LNCaP clone FGC (cell line): ENCODE measurements at places on chromosomes 12 and 14.

DNA sequence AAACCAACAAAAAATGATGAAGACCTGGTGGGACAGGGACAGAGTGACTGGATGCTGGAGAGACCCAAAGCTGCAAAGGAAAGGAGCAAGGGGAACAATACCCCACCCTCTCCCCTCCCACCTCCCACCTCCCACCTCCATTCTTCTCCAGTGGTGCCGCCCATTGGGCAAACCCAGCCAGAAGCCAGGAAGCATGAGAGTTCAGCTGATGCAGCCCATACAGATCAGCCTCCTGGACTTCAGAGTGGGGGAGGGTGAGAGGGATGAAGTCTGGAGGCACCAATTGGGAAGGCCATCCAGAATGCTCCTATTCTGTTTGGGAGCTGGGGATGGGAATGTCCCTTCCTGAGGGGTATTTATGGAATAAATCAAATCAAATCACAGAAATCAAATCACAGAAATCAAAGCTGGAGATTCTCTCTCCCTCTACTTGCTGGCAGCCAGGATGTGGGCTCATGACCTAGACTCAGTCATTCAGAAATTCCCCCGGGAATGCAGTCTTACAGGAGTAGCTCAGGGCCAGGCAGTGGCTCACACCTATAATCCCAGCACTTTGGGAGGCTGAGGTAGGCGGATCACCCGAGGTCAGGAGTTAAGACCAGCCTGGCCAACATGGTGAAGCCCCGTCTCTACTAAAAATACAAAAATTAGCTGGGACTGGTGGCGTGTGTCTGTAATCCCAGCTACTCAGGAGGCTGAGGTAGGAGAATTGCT, 31.1 kb downstream of the IRF2BPL start:
- no peak for DNase-seq

DNA sequence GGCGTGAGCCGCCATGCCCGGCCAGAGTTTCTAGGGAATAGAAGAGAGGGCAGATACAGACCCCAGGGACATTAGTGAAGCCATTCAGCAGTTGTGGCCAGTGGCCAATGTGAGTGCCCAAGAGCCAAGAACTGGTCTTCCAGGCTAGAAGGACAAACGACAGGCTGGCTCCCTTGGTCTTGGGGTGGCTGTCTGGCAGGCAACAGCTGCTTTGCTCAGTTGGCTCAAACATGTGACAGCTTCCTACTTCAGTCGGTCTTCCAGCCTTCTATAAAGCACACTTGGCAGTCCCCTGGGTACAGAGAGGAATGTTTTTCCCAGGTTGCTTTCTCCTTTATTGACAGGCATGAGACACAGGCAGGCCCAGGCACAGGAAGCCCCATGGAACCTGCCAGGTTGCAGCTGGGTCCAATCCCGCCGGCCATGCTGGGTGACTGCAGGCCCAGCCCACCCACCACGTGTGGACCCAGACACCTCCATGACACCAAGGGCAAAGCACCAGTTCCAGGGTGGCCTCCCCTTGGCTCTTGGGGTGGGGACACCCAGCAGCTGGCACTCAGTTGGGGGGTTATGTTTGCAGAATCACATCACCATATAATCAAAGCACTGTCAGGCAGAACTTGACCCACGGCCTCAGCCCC, 15.4 kb downstream of the CHGA start:
- DNase-seq, result no peak

GRCh38 chr12:89484470-89484869, 40.1 kb downstream of the GALNT4 start:
- no peak for DNase-seq

- no peak for DNase-seq
These were observed 35.3 kb downstream of the SLC2A14 start for GRCh38 chr12:7837366-7837765.

DNA sequence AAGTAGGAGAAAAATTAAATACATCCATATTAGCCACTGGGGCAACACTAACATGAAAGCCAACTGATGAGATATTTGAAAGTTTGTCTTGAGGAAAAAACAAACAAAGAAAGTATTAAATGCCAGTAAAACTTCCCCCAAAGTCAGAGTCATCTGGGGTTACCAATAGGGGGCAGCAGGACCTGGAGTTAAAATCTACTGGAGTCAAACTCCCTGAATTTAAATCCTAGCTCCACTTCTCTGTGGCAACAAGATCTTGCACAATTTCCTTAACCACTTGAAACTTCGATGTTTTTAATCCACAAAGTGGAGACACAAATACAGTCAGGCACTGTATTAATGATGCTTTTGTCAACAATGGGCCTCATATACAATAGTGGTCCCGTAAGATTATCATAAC, 14.4 kb downstream of the PLEKHG7 start:
- DNase-seq, result no peak

DNA sequence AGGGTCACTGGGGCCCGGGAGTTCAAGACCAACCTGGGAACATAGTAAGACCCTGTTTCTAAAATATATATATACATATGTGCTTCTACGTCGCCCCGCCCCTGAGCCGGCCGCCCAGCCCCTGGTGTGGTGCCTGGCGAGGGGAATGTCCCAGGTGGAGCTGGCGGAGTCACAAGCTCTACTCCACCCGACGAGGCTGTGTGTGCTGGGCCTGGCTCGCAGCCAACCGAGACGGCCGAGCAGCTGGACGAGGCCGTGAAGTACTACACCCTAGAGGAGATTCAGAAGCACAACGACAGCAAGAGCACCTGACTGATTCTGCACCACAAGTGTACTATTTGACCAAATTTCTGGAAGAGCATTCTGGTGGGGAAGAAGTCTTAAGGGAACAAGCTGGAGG, 22.1 kb upstream of the ITPK1 start:
- no peak for DNase-seq

DNA sequence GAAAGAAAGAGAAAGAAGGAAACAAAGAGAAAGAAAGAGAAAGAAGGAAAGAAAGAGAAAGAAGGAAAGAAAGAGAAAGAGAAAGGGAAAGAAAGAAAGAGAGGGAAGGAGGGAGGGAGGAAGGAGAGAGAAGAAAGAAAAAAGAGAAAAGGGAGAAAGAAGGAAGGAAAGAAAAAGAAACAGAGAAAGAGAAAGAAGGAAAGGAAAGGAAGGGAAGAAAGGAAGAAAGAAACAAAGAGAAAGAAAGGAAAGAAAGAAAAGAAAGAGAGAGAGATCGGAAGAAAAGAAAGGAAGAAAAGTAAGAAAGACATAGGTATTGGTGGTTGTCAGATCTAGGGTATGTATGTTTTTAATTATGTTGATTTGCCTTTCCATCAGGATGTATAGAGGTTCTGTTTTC, 342.3 kb downstream of the FOXG1 start:
- no peak for DNase-seq

DNA sequence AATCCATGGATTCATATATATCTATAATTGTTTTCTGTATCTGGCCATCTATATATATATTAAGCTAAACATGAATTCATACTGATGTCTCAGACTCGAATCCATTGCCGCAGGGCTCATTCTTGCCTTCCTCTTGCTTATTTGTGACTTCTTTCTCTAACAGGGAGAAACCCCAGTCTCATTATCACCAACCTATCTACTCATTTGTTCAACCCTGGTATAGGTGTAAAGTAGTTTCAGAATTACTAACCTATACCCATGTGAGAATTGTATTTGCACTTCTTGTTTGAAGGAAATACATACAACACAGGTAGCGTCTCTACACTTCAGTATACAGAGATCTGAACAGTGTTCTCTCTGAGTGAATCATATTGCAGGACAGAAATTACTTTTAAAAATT, 77.7 kb downstream of the PTPN11 start:
- DNase-seq, result no peak

- DNase-seq, result no peak
These were observed 118.2 kb upstream of the GSC start for GRCh38 chr14:94888121-94888520.

DNA sequence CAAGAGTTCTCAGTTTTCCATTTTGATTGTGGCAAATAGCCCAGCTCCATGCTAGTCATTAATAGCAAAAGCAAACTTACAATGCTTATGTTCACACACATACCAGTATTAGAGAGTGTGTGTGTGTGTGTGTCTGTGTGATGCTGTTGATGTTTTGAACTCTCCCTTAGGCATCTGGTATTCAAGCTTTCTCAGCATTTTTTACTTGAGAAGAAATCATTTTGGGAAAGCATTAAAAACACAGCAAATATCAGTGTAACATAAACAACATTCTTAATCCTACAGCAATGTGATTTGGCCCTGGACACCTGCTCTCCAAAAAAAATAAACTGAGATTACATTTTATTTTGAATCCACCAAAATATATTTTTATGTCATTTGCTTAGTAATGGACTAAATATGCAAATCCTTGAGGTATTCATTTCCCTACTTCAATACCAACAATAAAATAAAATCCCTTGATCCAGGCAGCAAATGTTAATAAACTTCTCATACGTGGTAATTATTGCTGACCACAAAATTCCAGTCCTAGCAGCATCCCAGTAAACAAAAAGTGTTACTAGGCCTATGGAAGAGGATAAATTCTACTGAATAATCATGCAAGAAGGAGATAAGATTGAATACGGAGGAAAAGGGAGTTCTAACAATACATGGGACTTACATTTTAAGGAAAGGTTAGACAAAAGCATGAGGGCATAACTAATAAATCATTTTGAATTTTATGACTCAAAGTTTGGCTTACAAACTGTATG, 249.5 kb upstream of the CLEC14A start:
- no peak for DNase-seq

GRCh38 chr12:7354529-7354928, 50.7 kb downstream of the ACSM4 start:
- DNase-seq, result no peak

- no peak for DNase-seq
These were observed 3.8 kb downstream of the PTPN11 start for GRCh38 chr12:112422531-112422930.

- no peak for DNase-seq
These were observed 652 bp downstream of the RFLNA start for GRCh38 chr12:124295431-124296058.

DNA sequence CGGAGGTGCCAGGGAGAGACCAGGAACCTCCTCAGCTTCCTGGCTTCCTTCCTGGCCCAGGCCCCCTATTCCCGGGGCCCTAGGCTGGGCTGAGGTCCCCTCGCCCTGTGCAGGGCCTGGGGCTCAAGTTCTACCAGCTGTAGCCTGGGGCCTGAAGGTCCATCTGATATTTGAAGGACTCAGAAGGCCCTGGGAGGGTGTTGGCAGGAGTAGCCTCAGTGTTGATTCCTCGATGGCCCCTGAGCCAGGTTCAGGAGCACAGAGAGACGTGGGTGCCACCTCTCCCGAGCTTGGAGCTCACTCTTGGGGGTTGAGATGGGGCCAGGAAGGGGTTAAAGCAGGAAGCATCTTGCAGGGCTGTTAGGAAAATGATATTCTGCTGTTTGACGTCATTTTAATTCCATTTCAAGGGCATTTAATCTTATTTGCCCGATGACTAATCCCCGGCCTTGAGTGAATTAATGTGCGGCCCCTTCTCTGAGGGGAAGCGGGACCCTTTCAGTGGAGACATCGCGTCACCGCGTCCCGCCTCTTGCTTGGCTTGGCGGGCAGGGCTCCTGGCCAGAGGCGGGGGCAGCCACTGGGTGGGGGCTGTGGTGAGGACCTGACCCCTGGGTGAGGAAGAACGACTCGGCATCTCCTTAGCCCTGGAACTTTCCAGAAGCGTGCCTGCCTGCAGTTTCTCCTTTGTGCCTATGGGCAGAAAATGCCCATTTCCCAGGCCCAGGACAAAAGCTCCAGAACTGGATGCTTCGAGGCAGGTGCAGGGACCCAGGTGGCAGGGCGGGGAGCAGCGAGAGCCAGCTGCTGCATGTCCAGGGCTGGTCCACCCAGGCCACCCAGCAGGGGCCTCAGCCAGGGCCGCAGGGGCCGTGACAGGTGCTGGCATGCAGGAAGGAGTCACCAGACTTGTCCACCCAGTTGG, 158.3 kb downstream of the KIF26A start:
- no peak for DNase-seq

DNA sequence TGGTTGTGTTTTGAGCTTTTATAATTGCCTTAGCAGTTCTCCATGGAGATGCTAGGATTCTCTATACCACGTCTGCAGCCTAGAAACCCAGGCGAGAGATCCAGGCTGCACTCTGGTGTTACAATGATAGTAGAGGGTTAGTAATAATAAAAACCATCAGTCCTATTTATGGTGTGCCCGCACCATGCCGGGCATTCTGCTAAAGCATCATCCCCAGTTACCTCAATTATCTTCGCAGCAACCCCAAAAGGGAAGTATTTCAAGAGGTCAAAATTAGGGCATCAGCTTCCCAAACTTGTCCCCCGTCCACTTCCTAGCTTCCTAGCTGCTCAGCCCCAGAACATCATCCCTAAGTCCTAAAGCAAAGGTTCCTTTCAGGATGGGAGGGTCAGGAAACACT, 3.2 kb downstream of the SYNE3 start:
- no peak for DNase-seq

GRCh38 chr14:55201219-55202101, 10.1 kb upstream of the DLGAP5 start:
- DNase-seq, result no peak

DNA sequence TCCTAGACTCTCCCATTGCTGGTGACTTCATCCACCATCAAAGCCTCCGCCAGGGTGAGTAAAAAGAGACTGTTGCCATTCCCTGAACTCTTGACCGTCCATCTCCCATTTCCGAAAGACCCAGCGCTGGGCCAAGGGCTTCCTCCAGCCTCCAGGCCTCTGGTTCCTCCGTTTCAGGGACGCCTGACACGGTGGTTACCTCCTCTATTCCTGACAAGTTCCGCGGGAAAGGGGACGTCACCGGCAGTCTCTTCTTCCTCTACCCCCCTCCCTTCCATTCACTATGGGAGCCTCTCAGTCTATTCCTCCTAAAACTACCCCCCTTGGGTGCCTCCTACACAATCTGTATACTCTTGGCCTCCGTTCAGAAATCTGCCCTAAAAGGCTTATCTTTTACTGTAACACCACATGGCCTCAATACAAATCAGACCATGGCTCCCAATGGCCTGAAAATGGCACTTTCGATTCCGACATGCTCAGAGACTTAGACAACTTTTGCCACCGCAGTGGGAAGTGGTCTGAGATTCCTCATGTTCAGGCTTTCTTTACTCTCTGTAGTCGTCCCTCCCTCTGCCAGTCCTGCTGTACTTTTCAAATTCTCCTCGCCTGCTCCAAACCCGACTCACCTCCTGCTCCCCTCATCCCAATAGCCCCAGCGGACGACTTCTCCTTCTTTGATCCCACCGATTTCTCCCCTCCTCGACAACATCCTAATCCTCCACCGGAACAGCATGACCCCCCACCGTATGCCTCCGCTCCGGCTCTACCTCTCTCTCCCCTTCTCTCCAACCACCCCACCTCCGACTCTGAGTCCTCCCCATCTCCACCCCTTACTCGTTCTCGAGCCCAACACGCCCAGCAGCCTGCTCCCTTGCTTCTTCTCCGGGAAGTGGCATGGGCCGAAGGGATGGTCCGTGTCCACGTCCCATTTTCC, 70.4 kb downstream of the MOK start:
- no peak for DNase-seq

DNA sequence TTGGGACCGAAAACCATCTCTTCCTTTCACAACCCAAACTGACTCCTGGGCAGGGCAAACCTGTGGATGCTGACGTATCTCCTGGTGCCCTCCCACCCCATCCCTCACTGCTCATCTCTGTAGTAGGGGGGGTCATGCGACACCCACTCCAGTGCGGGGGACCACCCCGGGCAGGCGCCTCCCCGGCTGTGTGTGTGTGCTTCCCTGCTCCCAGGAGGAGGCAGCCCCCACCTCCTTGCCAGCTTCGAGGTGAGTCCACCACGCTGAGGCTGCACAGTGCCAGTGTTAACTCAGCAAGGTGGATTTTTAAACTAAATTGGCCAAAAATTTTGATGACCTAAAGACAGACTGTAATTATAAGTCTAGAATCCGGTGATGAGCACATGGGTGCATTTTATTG, 46.2 kb upstream of the BEGAIN start:
- no peak for DNase-seq

GRCh38 chr12:131355361-131356245, 355.3 kb upstream of the SFSWAP start:
- no peak for DNase-seq
